ENCODE measurements at places on chromosomes 3 and 15.
A peak's percentile ranks its signal among the peaks of the same experiment; 100 is the strongest.

DNA sequence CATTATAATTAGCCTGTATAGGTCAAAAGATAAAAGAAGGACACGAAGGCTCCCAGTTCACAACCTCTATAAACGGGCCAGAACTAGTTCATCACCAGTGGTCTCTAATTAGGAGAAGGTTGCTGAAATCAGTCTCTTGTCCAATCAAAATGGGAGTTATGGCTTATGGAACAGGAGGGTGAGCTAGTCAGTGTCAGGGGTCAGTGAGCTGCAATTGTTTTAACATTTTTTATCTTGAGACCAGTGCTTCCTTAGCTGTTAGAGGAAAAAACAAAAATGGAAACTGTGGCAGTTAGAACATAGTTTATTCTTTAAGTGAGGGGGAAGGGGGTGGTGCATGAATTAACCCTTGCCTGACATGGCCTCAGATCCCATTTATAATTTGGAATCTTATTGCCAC, 141.7 kb downstream of the KCNMB2 start:
- DNase-seq, result no peak

DNA sequence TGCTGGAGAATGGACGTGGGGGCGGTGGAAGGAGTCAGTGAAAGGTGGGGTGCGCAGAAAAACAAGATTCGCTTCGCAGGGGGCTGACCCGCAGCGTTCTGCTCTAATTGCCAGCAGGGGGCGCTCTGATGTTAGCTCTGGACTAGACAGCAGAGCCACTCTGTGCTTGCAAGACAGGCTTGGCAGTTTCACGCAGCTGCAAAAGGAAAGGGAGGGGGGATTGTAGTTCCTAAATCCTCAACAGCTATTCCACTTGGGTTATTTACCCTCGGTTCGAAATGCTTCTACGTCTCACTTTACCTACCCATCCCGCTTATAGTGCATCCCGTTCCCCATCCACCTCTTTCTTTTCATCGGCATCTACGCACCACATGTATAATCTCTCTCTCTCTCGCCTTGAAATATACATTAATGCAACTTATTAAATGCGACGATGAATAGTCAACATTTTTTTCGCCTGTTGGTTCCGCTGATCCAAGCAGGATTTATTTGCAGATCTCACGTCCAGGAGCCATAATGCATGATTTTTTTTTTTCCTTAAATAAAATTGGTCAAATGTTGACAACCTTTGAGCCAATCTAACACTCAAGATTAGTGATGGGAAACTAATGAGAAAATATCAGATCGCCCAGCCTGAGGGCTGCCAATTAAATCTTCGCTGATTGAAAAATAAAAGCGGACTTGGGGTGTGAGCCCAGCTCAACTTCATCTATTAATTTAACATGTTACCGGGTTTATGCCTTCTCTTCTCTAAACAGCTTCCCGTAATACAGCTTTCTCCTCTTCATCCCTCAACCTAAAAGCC, 216.4 kb downstream of the MEIS2 start:
- DNase-seq, result peak; percentile 18

DNA sequence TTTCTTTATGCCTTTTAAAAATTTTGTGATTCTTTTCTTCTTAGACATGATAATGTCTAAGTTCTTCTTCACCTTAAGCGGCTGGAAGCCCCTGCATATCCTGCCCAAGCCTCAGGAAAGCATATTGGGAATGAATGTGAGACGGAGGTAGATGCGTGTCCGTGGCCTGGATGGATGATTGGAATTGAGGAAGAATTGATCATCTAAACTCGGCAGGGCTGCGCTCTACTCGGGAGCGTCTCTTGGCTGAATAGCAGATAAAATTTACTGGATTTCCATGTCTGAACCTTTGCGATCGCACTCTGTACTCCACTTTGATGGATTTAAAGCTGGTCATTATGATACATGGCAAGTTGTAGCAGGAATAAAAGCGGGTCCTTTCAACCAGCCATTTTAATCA, 406.7 kb upstream of the ONECUT1 start:
- DNase-seq, result no peak

DNA sequence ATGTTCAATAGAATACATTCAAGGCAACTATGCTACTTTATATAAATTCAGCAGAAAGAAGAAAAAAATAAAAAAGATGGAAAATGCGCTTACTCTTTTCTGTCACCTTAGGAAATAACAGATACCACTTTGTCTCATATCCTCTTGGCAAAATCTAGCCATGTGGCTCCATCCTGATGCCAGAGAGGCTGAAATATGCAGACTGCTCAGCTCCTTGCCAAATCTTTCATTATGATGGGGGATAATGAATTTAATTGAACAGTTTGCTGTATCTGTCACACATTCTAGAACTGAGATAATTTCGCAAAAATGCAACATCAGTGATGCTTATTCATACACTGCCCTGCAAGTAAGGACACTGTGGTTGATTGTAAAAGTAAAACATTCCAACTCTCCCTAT, 1081.5 kb downstream of the PLOD2 start:
- DNase-seq, result no peak

GRCh38 chr3:22977042-22977441, 226.1 kb upstream of the UBE2E2 start:
- no peak for DNase-seq

DNA sequence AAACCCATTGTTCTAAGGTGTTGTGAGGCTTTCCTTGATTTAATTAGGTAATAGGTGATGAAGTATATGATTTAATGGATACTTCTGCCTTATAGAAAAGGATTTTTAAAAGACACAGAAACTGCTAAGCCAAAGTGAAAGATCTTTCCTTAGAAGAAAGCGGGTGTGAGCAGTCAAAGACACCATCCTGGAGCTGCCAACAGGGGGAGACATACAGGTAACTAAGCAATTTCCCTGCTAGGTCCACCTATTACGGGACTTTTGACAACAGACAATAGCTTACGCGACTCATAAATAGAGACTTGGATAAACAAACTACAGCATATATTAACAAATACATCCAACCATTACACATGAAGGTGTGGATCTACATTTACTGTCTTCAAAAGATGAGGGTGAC, 669.5 kb downstream of the SQOR start:
- no peak for DNase-seq

GRCh38 chr3:8645712-8646111, 1.1 kb upstream of the SSUH2 start:
- DNase-seq, result no peak

DNA sequence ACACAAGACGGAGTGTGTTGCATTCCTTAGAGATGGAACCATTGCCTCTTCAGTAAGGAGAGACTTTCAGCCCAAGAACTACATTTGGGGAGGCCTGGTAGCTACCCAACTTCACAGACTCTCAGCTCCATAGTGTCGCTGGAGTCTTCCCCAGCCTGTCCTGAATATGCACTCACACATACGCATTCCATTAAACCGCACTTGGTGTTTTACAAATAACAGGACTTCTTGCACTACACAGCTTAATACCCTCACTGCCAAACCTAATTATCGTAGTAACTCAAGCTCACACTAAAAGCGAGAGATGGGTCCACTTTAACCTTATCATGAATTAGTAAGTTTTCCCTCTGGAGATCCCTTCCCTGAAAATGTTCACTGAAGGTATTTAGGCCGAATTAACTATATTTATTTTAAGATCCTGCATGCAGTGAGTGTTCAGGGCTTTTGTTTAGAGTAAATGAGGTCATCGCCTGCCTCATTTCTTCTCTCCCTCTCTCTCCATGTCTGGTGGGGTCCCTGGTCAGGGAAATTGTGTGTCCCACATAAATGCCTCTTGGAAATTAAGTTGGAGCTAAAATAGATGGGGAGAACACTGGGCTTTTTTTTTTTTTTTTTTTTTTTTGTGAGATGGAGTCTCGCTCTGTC, 171.9 kb downstream of the FAM43A start:
- DNase-seq, result no peak

DNA sequence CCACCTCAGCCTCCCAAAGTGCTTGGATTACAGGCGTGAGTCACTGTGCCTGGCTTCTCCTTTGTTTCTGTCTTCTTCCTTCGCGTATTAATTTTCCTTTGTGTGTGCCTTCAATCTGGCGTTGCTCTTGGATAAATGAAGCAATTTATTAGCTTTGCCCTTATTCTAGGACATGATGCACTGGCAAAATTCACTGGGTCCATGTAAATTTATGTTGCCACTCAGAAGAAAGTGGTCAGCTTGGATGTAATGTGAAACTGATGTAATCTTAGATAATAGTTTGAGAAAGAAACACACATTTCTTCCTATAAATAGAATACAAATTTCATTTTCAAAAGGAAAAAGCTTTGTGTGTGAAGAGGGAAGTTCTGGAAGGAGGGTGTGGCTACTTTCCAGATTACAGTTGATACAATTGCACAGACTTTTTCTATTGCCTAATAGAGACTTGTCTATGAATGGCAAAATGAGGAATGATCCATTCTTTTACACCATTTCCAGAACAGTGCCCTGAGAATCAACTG, 23.3 kb upstream of the ATP1B3 start:
- no peak for DNase-seq

GRCh38 chr3:114953800-114954199, 193.3 kb downstream of the ZBTB20 start:
- DNase-seq, result no peak

- DNase-seq, result no peak
These were observed 79.8 kb upstream of the FNDC3B start for GRCh38 chr3:171959532-171960089.

DNA sequence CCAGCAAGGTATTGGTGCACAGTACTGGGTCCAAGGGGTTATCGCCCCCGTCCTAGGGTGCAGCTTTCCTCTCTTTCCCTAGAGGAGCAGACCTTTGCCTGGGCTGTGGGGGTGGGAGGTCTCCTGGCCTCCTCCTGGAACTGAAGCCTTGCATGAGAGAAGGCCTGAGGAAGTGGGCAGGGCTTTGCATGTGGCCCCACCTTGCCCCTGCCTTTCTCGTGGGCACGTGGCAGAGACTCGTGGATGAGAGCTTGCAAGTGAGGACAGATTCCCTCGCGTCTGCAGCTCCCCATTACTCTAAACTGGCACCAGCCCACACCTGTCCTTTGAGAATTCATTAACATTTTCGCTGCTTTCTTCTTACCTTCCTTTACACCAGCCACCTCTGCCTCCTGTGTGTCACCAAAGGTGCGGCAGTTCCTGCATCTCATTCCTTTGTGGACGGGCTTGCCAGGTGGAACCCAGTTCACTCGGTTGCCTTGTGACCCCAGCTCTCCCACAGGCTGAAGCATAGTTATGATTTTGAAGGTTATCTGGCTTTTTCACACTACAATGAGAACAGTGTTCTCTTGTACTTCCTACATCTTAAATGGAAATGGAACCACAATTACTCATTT, 40.9 kb upstream of the NR2C2 start:
- DNase-seq, result no peak

- no peak for DNase-seq
These were observed 283.0 kb downstream of the UACA start for GRCh38 chr15:70480196-70480856.

GRCh38 chr15:85451099-85451700, 70.8 kb downstream of the AKAP13 start:
- no peak for DNase-seq

DNA sequence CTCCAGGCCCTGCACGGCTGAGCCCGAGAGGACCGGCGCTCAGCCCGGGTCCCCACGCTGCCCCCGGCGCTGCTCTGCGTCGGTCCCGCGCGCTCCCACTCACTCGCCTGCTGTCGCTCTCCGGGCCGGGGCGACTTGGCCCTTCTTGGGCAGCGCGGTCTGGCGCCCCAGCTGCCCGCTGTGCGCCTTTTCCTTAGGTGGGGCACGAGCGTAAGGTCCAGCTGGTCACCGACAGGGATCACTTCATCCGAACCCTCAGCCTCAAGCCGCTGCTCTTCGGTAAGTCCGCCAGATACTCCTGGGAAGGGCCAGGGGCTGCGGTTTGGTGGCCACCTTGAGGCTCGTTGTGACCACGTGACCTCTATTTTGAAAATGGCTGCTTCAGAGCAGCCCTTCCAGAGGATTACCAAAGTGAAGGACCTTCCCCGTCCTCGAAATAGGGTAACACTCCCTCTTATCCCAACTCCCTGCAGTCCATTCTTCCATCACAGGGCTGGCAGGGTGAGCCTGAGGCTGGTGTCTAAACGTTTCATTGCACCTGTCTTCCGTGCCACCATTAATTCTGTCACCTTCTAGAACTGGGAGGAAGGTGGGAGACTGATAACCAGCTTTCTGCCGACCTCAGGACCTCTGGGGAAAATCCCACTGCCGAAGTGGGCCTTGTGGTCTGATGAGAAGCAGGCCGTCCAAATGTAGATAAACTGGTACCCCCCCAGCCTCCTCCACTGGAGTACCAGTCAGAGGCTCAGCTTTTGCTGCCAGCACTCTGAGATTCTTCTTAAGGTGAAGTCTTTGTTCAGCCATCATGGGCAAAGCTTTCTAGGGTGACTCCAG, 812 bp downstream of the P4HTM start:
- DNase-seq, result no peak

DNA sequence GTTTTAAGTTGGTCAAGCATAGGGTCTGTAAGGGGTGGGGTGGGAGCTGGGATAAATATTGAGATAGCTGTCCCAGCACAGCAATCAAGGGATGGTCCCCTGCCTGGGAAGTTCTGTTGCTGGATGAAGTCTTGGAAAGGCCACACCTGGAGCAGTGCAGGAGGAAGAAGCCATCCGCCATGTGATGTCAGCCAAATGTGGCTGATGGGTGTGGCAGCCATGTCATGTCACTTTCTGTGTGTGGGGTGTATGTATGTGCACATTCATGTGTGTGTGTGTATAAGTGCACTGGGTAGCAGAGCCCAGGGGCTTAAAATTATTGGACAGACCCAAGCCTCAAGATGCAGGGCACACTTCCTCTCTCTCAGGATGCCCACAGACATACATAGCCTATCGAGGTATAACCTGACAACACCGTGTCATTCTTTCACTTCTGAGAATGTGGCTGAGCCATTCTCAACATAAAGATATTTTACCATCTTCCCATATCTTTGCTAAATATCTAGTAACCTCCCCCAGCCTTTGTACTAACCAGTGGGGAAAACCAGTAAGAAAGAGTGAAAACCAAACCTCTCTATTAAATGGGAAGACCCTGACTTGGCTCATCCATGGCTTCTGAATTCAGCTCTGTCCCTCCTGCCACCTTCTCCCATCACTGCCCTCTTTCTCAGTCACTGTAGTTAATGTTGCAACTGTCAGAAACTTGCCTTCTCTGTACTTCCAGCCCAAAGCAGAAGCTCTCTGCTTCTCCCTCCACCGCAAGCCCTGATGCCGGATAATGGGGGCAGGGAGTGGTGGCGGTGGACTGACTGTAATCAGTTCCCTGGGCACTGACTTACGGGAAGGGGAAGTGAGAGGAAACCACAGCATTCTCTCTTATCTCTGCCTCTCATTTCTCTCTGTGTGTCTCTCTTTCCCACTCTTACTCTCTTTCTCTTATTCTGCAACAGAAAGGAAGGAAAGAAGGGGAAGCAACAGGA, 11.2 kb downstream of the TNFSF10 start:
- no peak for DNase-seq

- no peak for DNase-seq
These were observed 579.4 kb downstream of the SI start for GRCh38 chr3:164498917-164499316.
